ENCODE measurements at places on chromosomes 5 and 9.

- DNase-seq = no peak
These were observed 63.2 kb downstream of the PRR16 start for GRCh38 chr5:120527251-120527650.

DNA sequence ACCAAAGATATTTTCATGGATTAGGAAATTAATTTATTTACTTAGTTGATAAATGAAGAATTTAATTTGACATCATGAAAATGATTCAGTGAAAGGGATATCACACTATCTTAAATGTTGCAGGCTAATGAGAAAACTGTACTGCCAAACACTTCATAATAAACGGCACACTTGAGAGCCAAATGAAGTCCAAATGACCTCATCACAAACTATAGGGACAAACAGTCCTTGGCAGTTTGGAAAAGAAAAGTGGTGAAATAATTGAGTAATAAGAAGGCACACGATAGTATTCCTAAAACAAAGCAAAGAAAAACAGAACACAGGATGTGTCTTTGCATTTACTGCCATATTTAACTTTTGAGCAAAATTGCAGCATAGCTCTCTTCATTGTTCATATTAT lies 116.9 kb upstream of the TLR4 start:
- no peak for DNase-seq

DNA sequence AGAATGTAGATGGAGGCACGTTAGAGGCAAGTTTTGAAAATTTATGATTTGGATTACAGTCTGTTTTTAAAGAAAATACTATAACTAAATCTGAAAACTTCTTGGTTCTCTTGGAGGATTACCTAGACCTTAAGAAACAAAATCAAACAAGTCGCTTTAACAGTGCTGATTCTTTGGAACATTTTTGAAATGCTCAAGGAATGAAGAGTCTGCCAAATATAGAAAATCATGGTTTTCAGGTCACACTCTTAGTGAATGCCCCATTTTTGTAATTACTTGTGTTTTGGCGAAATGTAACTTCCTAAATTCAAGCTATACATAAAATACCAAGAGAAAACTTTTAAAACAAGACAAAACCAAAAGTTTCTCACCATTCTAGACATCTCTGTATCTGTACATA lies 93.2 kb downstream of the EQTN start:
- DNase-seq = no peak

DNA sequence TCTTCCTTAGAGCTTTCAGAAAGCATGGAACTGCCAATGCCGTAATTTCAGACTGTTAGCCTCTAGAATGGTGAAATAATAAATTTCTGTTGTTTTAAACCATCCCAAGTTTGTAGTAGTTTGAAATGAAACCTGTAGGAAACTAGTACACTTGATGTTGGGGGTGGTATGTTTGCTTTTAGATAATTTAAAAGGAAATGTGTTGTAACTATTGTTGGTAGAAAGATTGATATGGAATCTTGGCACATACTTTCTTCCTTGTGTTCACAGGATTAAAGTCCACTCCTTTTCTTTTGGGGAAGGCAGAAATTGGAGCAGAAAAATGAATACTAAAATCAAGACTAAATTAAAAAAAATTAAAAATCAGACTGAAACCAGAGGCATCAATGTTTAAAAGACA lies 66.0 kb upstream of the ARRDC3 start:
- DNase-seq = no peak

DNA sequence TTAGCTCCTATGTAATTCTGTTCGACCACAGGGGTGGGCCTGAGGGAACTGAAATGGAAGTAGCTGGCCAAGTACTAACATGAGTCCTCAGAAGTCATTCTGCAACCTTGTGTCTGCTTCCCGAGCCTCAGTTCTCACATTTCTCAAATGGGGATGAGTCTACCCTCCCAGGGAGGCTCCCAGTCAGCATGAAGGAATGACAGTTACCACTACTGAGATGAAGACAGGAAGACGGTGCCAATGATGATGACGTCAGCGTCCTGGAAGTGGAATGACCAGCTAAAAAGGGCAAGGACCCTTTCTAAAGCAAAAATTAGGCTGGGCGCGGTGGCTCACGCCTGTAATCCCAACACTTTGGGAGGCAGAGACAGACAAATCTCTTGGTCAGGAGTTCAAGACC lies 6.8 kb downstream of the PIP5KL1 start:
- peak; percentile 91 for DNase-seq

- DNase-seq = peak; percentile 35
These were observed 3.1 kb downstream of the RNF44 start for GRCh38 chr5:176533894-176534611.

Data from AG08396 (cell line).